T-helper 22 cell (primary cell): ENCODE measurements at places on chromosomes 2 and 18.

DNA sequence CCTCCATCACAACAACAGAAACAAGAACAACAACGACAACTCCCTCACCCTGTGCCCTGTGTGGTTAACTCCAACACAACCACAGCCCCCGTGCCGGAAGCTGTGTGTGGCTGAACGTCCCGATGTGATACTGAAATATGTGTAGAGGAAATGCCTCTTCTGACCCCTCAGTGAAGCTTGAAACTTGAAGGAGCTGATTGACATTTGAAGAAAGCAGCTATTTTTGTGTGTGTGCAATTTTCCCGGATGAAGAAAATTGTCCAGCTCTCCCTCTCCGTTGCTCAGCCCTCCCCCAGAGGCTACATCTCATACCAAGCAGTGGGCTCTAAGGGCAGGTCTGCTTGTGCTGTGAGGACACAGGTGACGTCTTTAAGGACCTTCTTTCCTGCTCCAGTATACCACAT is 173.8 kb downstream of the ICOS start:
- peak; percentile 32 for DNase-seq

- DNase-seq, result no peak
Measured at GRCh38 chr2:37982147-37982582, 57.1 kb downstream of the RMDN2 start.

GRCh38 chr18:74529811-74530583 is 4.3 kb upstream of the CNDP1 start:
- no peak for DNase-seq

GRCh38 chr2:199739413-199740110 is 111.4 kb downstream of the FTCDNL1 start:
- peak; percentile 16 for DNase-seq

- no peak for DNase-seq
Measured at GRCh38 chr18:50315100-50315871, 27.8 kb upstream of the CXXC1 start.

- DNase-seq, result no peak
Measured at GRCh38 chr2:165161510-165161909, 42.3 kb downstream of the SCN3A start.

- DNase-seq, result no peak
Measured at GRCh38 chr18:50558948-50559751, 737 bp upstream of the MAPK4 start.

- no peak for DNase-seq
Measured at GRCh38 chr18:63143330-63143771, 176.2 kb downstream of the BCL2 start.

- no peak for DNase-seq
Measured at GRCh38 chr2:173739006-173739405, 226.2 kb downstream of the SP3 start.

- no peak for DNase-seq
Measured at GRCh38 chr2:62406573-62407043, 99.4 kb downstream of the TMEM17 start.

DNA sequence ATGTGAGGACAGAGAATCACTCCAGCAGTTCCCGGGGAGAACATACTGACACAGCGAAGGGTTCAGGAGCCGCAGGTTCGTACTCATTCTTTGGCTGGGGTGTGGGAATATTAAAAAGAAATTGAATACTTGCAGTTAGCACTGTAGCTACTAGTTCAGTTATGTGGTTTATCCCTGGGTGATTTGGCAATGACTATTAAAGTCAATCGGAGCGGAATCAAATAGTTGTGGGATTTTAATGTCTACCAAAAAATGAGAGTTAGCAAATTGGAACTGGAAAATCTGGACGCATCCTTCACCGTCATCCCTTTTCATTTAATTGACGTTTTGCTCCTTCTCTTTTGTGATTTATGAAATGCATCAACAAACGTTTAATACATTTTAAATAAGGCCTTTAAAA is 50.8 kb downstream of the GBX2 start:
- no peak for DNase-seq

- no peak for DNase-seq
Measured at GRCh38 chr2:149616681-149617456, 29.3 kb upstream of the MMADHC start.

DNA sequence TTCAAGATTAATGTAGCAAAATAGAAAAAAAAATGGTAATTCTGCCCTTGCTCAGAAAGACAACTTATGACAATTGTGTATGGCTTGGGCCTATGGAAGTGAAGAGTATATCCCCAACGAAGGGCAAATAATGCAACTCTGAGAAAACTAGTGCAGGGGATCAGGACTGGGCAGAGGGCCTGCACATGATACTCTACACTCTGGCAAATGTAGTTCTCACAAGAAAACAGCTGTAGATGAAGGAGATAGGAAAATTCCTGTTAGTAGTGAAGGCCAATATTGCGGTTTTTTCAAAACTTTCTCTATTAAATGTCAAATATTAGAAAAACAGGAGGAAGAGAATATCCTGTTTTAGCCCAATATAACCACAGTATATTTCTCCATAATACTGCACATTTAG is 77.8 kb downstream of the SCN9A start:
- no peak for DNase-seq

GRCh38 chr2:15169326-15170069 is 391.6 kb downstream of the NBAS start:
- DNase-seq, result no peak

DNA sequence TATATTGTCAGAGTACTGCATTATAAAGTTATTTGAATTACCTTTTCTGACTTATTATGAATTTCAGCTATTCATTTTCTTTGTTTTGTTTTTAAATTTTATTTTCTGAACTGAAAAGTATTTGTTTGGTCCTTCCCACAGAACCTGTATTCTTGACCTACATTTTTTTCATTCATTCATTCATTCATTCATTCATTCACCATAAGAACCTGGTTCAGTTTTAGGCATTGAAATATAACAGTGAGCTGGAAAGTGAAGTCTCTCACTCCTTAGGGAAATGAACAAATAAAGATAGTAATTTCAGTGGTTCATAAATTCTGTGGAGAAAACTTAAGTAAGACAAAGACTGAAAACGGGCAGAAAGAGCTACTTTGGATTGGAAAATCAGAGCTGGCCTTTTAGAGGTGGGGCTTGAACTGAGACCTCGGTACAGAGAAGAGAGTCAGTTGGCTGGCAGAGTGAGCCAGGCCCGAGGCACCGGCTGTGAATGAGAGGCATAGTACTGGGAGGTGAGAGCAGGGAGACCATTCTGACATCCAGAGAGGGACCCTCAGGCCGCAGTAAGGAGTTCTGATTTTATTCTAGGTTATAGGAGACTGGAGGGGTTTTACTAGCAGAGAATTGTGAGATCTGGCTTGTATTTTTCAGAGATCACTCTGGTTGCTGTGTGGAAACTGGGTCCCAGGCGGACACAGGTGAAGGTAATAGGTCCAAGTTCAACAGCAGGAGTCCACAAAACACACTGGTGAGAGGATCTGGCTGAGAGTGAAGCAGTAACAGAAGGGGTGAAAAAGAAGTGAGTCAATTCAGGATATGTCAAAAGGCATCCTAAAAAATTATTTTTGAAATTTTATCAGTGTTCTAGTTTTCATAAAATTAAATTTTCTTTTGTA is 75.8 kb upstream of the FN1 start:
- no peak for DNase-seq

DNA sequence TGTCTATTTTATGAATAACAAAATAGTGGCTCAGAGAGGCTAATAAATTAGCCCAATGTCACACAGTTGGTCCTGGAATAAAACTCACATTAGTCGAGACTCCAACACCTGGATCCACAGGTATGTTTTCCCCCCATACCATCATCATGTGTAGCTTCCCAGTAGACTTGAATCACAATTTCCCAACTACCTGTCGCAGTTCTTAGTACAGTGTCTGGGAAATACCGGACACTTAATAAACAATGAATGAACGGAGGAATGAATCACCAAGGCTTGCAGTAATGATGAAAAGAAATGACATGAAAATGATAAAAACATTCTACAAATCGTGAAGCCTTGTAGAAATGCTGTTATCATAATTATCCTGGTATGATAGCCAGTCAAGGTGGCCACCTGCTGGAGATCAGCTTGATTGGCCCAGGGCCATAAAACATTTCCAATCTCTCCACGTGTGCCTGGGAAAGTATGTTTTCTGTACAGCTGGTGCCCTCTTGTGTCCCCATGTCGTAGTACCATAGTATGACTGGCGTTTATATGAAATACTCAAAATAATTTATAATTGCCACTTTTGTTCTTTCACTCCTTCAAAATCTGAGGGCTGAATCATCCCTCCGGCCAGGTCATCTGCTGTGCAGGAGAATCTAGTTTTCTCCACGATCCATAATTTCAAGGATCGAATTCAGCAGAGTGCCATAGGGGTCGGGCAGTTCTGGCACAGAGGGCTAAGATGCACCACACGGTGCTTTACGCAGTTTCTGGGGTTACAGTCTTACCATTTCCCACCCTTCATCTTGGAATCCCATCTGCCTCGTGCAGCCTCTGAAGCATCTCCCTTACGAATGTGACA is 95.4 kb downstream of the LAMA1 start:
- no peak for DNase-seq

- no peak for DNase-seq
Measured at GRCh38 chr2:198880986-198881385, 576.8 kb downstream of the SATB2 start.

GRCh38 chr2:191607096-191607495 is 70.8 kb upstream of the NABP1 start:
- no peak for DNase-seq

DNA sequence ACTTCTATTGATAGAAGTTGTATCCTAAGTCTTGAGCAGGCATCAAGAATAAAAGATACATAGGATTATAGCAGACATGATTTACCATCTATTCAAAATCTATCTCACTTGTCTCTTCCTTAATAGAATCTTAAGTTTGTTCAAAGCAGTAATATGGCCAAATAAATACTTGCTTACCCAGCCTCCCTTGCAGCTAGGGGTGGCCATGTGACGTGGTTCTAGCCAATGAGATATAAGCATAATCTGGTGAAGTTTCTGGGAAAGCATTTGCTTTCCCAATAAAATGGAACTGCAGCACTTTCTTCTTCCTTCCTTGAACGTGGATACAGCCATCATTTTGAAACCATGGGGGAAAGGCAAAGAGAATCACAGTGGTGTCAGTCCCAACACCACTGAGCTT is 33.7 kb upstream of the SLC1A4 start:
- no peak for DNase-seq

GRCh38 chr2:219533930-219534661 is 9.5 kb downstream of the CHPF start:
- no peak for DNase-seq
